ENCODE measurements at places on chromosomes 2 and 18.

- DNase-seq, result no peak
Measured at GRCh38 chr2:39154944-39155343, 34.1 kb upstream of the SOS1 start.

GRCh38 chr2:108414945-108415344, 34.1 kb upstream of the GCC2 start:
- DNase-seq, result no peak

DNA sequence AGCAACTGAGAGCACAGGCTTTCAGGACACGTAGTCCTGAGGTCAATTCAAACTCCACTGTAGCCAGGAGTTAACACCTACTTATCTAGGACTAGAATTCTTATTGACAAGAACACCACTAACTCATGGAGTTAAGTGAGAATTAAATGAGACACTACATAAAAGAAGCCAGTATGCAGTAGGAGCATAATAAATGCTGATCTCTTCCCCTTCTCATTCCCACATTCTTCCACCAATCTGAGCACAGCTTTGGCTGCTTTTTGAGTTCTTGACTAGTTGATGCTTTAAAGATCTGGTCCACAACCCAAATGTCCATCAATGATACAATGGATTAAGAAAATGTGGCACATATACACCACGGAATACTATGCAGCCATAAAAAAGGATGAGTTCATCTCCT, 55.2 kb downstream of the TTC32 start:
- DNase-seq, result no peak

DNA sequence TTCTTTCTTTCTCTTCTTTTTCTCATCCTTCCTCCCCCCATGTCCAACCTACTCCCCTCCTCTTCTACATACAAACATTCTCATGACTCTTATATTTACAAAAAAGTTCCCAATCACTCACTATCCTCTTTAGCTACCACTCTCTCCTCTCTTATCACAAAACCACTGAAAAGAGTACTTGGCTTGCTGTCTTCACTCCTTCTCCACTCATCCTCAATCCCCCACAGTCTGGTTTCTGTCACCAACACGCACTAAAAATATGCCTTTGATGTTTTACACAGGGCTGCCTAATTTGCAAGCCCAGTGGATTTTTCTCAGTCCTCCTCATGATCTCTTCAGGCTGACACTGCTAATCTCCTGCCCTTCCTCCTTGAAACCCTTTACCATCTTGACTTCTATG, 159.5 kb downstream of the TNS1 start:
- no peak for DNase-seq

GRCh38 chr2:114082731-114083433, 193.0 kb downstream of the ACTR3 start:
- no peak for DNase-seq

- no peak for DNase-seq
Measured at GRCh38 chr2:132566379-132566778, 103.6 kb downstream of the LYPD1 start.

DNA sequence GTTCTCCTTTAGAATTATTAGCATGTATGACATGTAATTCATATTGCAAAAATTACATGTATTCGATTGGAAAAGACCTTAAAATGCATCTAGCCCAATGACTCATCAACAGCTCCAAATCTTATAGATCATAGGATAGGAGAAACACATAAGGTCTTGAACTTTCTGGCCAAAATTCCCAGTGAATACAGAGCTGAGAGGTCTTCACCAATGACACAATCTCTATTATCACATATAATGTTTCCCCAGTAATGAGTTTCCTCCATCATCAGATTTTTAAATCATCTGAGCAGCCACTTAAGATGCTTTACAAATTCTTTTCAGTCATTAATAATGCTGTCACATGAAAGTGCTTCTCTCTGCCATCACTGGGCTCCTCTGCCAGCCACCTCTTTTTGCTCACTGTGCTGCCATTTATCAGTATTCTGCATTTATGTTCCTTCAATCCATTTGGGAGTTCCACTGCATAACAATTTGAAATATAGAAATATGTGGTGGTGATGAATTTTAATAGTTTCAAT, 804.9 kb downstream of the SUCLG1 start:
- no peak for DNase-seq

- DNase-seq, result no peak
Measured at GRCh38 chr18:23547846-23548245, 38.5 kb downstream of the NPC1 start.

GRCh38 chr2:240205772-240206171, 65.3 kb upstream of the OTOS start:
- no peak for DNase-seq

DNA sequence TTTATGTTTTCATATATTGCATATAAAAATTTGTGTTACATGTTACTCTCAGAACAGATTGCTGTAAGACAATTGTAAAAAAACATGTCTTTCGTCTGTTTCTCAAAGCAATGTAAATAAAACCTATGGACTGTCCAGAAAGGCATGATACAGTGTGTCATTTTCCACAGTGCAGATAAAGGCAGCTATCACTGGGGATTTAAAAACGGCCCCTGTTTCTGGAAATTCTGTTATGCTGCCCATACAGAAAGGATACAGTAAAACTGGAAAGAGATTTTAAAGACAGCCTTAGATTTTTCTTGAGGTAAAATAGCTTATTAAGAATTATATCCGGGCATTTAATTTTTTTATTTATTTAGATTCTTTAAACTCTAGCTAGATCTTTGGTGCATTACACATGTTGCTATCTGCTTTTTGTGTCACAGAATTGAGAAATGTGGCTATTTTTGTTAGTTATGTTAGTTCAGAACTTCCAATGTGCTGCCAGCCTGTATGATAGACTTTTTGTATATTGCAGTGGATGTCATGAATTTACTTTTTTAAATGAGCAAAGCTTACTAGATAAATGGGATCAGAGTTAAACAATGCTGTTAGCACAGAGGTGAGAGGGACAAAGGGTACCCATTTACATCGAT, 859 bp upstream of the INO80D start:
- DNase-seq, result no peak
